EL (cell line): ENCODE measurements at places on chromosomes 7 and 10.

DNA sequence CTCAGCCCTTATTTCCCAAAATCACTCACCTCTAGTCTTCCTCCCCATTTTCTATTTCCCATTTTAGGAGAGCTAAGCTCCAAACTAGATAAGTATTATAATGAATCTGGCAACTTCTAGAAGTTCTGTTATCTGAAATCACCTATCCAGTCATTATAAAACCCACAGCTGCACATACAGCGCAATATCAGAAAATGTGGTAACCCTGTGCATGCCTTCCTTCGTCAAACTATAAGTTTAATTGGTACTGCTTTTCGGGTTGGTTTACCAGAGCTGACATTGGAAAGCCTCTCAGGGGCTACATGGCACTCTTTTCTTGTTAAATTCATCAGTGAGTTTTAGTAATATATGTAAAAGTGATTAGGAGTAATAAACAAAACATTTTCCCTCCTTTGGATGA is 1.6 kb downstream of the LAMB4 start:
- no peak for DNase-seq

GRCh38 chr7:82323806-82324205 is 119.8 kb downstream of the CACNA2D1 start:
- DNase-seq = peak; percentile 12

GRCh38 chr7:84105586-84105985 is 89.0 kb downstream of the SEMA3A start:
- peak; percentile 28 for DNase-seq

DNA sequence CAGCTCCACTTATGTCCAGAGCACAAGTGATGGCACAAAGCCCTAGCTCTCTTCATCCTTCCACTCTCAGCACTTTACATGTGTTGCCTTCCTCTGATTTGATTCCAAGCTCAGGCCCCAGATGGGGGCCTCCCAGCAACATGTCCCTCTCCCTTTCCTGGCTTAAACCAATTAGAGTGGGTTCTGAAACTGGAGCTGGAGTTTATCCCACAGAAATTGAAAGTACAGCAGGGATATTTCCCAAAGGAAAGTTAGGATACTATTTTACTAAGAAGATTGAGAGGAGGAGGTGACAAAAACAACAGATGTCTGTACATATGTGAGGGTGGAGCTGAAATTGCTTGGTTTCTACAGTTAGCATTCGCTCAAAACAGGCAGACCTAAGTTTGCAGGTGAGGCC is 724.6 kb downstream of the AUTS2 start:
- no peak for DNase-seq

- DNase-seq = no peak
These were observed 230.0 kb upstream of the GRB10 start for GRCh38 chr7:51012569-51013217.

- DNase-seq = peak; percentile 67
These were observed 11.0 kb downstream of the TWIST1 start for GRCh38 chr7:19106241-19107080.

DNA sequence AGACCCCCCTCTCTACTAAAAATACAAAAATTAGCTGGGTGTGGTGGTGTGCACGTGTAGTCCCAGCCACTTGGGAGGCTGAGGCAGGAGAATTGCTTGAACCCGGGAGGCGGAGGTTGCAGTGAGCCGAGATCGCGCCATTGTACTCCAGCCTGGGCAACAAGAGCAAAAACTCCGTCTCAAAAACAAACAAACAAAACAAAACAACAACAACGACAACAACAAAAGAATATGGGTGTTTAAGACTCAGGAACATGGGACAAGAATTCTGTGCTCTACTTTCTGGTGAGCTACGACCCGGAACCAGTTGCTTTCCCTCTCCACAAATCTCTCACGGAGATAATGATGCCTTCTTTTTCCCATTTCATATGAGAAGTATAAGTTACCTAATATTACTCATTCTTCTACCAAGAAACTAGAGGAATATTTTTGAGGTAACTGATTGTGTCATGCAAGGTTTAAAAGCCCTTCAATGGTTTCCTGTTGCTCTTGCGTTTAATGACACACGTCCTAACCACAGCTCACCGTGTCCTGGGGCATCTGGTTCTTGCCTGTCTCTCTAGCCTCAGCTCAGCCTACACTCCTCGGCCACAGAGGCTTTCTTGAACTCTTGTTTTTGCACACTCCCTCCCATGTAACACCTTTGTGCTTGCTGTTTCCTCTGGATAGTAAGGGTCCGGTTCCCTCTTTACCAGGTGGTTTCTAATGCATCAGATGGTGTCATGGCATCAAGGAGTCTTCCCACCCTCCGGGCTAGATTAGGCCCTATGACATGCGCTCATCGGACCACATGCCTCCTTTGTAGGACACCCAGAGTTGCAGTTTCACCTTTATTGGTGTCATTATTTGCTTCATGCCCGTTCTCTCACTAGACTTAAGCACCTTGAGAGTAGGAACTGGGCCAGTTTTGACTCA is 67.5 kb downstream of the PFKFB3 start:
- DNase-seq = peak; percentile 9

DNA sequence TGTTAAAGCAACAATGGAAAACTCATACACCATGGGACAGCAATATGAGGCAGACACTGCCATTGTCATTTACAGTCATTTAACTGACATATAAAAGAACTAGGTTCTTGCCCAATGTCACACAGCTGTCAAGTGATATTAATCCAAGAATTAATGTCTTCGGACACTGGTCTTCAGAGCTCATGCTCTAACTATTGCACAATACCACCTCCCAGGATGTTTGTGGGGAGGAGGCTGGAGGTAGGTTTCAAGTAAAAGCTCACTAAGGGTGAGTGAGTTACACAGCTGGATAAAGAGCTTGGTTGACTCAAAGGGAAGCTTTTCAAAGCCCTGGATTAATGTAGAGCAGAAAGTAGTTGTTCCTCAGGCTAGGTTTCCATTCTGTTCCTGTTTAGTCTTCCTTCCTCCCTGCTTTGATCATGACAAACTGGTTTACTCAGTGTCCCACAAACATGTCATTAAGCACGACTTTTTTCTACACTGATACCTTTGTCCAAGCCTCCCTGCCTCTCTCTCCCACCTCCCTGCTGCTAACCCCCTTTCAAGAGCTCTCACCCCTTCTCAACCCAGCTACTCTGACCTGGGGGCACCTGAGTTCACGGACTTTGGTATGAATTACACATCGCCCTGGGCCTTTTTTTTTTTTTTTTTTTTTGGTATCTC is 987 bp upstream of the EXOC6 start:
- DNase-seq = no peak

GRCh38 chr7:9582824-9583223 is 1149.4 kb downstream of the NXPH1 start:
- DNase-seq = no peak

GRCh38 chr7:139023076-139023475 is 12.8 kb downstream of the ZC3HAV1L start:
- DNase-seq = peak; percentile 29

GRCh38 chr7:138188290-138188858 is 112.1 kb downstream of the AKR1D1 start:
- no peak for DNase-seq

- no peak for DNase-seq
These were observed 3.2 kb upstream of the CROT start for GRCh38 chr7:87342231-87342630.

DNA sequence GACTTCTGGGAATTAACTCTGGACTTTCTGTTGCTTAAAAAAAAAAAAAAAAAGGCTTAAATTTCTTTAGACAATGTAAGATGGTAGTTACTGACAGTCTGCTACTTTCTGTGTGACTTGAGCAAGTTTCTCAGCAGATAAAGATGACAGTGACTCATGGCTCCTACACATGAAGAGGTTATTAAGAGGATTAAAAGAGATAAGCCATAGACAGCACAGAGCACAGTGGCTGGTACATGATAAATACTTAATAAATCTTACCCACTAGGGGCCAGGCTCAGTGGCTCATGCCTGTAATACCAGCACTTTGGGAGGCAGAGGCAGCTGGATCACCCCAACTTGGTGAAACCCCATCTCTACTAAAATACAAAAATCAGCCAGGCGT is 174.8 kb downstream of the JAZF1 start:
- no peak for DNase-seq

GRCh38 chr7:85046534-85046933 is 140.3 kb downstream of the SEMA3D start:
- no peak for DNase-seq

DNA sequence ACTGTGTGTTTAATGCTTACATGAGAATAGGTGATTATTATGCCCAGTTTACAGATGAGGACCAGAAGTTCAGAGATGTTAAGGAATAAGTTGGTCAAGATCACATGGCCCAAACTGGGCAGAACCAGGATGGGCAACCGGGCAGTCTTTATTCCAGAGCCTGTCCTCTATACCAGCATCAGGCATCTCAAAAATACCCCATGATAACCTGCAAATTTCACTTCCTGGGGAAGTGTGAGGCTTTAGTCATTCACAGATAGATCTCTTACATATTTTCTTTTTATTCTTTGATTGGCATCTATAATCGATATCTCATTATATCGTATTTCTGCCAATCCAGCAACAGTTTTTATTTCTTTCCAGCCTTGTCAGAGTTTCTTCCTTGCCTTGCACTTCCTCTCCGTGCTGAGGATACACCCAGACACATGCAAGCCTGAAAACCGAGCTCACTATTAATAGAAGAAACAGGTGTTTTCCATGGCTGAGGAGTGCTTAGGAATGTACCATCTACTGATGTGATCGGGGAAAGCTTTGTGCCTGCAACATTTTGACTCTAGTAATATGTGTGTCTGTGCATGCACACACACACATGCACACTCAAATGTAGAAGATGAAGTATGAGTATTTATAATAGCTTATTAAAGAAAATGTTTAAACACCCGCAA is 82.4 kb downstream of the CREM start:
- DNase-seq = no peak

GRCh38 chr10:88095223-88095721 is 231.8 kb downstream of the PTEN start:
- peak; percentile 86 for DNase-seq

- peak; percentile 44 for DNase-seq
These were observed 8.9 kb downstream of the PDE1C start for GRCh38 chr7:32061346-32061745.

- no peak for DNase-seq
These were observed 132.6 kb downstream of the LHPP start for GRCh38 chr10:124594240-124594639.

GRCh38 chr7:134351424-134351823 is 34.7 kb upstream of the SLC35B4 start:
- no peak for DNase-seq

DNA sequence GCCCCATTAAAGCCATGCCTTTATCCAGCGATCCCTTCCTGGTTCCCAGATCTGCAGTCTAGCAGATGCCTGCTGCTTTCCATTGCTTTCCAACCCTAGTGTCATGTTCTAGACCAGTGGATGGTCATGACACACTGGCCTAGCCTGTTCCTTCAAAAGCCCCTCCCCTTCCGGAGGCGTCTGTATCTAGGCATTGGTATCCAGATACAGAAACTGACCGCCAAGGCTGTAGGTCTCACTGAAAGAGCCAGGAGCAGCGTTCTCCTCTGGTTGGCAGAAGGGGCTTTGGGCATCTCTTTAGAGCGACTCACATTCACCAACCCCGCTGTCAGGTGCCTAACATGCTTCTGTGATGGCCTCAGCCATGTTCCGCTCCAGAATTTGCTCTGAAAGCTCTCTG is 22.6 kb downstream of the JCAD start:
- no peak for DNase-seq

GRCh38 chr7:142959202-142959601 is 3.0 kb downstream of the KEL start:
- DNase-seq = no peak

DNA sequence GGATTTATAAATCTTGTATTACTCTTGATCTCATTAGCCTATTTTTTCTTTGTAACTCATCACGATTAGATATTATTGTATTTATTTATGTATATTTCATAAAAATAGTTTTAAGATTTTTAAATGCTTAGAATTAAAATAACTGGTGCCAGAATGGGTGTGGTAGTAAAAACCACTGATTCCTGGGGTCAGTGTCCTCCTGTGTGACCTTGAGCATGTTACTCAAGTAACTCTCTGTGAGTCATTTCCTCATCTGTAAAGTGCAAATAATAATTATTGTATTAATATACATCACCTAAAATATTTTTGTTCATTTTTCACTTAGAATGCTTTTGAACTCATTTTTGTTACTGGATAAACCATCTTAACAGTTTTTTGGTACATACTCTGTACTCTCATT is 91.3 kb upstream of the TMEM229A start:
- no peak for DNase-seq

DNA sequence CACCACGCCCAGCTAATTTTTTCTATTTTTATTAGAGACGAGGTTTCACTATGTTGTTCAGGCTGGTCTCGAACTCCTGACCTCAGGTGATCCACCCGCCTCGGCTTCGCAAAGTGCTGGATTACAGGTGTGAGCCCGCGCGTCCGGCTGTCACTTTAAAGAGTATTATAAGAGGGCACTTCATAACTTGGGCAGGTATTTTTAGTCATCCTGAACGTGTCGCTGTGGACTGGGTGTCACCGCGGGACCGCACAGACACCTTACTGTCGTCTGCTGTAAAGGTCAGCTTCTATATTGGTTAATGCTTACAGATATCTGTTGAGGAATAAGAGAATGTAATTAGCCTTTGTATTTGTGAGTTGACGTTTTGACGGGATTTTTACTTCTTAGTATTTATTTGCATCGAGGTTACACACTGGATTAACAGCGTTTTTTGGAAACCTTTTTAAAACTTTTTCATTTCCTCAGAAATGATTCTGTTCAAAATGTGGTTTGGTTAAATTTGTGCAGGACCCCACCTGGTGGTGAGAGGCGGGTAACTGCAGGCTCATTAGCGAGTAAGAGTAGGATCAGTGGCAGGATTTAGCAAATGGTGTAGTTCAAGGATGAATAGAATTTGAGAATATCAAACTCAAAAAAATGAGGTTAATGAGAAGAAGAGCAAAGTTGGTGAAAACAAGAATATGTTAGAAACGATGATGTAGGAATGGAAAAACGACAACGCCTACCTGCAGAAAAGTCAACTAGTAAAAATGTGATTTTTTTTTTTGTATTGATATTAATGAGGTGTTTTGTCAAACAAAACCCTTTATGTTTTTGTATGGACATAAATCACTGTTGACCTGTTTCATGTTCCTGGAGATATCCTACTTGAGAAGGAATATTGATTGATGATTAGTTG is 3.2 kb downstream of the DNAJB6 start:
- DNase-seq = peak; percentile 74

- peak; percentile 77 for DNase-seq
These were observed 991.5 kb downstream of the NRG3 start for GRCh38 chr10:82866424-82867020.

GRCh38 chr10:96973809-96974747 is 142.0 kb downstream of the LCOR start:
- no peak for DNase-seq

- no peak for DNase-seq
These were observed 124.3 kb downstream of the SLIT1 start for GRCh38 chr10:97061423-97061822.

DNA sequence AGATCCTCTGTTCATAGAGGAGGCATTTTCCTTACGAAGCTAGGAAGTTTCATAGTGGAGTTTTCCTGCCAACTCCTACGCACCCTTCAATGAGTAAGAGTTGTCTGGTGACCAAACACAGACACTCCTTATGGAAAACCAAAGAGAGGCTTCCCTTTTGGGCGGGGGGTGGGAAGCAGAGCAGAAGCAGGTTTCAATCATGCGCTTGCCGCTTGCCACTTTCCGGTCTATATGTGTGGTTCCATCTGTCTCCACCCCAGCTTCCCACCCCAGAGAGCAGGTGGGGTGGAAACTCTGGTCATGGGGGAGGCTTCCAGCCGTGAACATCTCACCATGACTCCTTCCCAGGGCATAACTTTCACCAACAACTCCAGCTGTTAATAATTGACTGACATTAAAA is 68.8 kb upstream of the GRB10 start:
- DNase-seq = no peak

GRCh38 chr7:114412548-114412947 is 2.1 kb upstream of the FOXP2 start:
- DNase-seq = no peak
